ENCODE measurements at places on chromosomes 6 and 20.

DNA sequence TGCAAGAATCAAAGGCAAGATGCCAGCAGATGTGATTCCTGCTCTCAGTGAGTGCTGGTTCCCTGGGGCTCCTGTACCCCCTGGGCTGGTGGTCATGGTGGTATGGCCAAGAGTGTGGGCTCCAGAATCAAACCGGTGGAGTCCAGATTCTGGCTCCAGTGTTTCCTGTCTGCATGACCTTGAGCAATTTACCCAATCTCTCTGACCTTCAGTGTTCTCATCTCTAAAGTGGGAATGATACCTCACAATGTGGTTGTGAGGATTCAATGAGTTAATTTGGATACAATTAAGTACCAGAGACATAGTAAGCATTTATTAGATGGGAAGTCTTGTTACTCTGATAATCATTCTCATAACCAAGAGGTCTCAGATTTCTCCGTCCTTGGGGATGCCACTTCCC is 218.4 kb upstream of the JARID2 start:
- DNase-seq: no peak

GRCh38 chr6:154650351-154650750 is 82.9 kb upstream of the SCAF8 start:
- no peak for DNase-seq

GRCh38 chr6:111114482-111114881 is 27.2 kb downstream of the SLC16A10 start:
- no peak for DNase-seq

DNA sequence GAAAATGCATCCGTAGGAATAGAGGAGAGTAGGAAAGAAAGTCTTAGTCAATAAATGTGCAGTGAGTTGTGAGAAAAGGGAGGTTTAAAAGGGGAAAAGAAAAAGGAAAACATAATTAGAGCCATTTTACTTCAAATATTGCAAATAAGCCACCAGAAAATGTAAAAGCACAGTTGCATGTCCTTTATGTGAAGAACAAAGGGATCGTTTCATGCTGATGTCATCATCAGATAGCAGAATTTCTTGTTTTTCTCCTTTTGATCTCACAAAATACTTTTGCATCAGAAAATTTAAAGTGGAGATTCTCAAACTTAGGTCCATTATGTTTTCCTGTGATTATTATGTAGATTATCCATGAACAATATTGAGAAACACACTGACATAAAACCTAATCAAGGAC is 166.7 kb downstream of the HAO1 start:
- DNase-seq: no peak

DNA sequence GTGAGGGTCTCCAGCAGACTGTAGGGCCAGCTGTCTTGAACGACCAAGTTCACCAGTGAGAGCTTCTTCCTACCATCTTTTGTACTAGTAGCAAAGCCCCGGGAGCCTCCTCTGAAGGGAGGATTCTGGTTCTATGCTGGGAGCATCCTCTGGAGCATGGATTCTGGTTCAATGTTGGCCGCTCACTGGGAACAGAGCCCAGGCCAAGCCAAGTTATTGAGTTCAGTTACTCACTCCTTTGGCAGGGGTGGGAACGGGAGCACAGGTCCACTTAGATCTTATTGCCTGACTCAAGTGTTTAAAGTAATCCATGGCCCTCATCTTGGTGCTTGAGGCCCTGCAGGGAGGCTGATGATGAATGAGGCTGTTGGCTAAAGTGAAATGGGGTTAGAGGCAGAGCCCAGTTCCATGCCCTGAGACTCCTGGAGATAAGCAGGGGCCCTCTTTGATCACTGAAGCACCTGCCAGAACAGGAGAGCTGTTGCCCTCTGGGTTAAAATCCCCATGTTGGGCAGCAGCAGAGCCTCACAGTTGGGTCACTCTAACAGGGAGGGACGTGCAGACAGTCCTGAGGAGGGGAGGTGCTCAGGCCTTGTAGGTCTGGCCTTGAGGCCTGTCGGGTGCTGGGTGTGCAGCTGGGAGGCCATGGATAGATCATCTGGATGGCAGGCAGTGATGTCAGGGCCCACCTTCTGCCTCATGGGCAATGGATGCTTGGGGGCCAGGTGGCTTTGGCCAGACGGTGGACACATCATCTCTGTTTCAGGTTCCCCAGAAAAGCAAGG is 98.3 kb upstream of the SYNDIG1 start:
- no peak for DNase-seq

DNA sequence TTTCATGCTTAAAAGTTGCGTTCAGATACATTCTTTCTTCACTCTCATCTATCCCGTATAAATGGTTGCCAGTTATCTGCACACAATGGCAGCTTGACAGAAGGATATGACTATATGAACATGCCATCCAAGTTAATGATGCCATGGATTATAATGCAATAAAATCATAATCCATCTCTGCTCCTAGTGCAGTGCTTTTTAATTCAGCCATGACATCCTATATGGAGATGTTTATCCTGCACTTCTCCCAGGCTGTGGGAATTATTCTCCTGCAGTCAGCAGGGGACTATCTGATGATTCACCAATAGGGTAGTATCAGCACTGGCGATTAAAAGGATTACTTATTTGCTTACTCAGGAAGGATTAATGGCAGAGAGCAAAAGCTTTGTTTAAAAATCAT is 273.8 kb downstream of the SAMD5 start:
- DNase-seq: no peak

DNA sequence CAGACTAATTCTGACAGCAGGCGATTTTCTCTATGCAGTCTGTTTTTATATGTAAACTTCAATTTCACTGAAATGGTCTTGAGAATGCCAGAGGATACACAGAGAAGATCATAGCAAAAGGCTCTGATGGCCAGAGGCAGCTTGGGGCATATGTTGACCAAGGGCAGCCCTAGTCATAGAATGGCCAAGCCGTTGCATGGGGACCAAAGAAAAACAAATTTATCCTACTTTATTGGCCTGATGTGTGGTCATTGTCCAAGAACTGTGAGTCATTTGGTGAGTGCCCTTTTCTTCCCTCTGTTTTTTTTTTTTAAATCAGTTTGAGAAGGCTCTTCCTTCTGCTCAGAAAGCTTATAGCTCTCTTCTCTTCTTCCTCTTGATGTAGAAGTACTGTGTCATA is 5.8 kb downstream of the HDGFL1 start:
- DNase-seq: no peak

GRCh38 chr6:4625557-4625956 is 150.6 kb upstream of the CDYL start:
- no peak for DNase-seq

DNA sequence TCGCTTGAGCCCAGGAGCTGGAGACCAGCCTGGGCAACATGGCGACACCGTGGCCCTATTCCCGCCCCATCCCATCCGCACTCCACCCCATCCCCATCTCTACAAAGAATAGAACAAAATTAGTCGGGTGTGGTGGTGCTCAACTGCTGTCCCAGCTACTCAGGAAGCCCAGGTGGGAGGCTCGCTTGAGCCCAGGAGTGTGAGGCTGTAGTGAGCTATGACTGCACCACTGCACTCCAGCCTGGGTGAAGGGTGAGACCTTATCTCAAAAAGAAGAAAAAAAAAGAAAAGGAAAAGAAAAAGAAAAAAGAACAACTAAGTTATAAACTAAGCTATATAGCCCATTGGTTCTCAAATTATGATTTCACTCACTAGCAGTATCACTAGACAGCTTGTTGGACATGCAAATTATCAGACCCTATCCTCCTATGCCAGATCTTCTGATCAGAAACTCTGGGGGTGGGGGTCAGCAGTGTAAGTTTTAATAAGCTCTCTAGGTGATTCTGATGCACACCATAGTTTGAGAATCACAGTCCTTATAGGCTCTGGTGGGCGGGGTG is 491 bp upstream of the ITCH start:
- no peak for DNase-seq

DNA sequence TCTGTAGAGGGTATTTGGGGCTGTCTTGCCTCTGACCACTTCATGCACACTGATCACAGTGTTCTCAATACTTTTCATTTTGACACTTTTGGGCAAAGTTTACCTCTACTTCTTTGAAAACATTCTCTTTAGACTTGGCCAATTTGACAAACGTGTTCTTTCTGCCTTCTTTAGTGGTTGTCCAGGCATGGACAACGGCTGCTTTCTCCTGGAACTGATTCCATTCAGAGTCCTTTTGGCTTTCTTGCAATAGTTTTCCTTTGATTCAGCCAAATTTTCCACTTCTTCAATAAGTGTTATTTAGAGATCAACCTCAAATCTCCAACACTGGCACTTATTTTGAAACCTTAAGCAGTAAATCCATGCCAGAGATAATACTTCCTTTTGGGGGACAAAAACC is 6.7 kb upstream of the CST9 start:
- DNase-seq: no peak

DNA sequence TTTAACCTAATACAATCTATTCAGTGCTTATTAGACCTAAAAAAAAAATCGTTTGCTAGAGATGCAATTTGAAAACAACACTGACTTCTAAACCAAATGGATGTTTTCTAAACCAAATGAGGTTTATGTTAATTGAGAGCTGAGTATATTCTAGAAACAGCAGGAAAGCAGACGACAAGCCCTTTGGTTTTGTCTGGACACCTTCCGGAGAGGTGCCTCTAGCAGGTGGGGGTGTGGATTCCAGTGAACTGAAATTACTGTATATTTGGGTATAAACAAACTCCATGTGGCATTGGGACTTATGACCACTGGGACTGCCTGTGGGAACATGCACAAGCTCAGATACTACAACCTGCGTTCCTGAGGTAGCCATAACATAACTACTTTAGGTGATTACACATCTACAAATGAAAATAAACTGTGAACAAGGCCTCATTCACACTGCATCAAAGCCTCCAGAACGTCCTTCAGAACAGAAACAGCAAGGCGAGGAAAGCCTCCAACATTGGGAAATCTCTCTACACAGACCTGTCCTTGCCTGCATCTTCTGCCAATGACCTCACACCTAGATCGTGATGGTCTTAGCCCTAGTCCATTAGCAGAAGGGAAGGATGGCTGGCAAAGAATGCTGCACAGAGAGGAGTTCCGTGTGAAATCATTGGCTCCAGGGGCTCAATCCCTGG is 206.8 kb upstream of the FOXQ1 start:
- DNase-seq: no peak

GRCh38 chr6:78947529-78947928 is 80.2 kb downstream of the IRAK1BP1 start:
- DNase-seq: no peak

DNA sequence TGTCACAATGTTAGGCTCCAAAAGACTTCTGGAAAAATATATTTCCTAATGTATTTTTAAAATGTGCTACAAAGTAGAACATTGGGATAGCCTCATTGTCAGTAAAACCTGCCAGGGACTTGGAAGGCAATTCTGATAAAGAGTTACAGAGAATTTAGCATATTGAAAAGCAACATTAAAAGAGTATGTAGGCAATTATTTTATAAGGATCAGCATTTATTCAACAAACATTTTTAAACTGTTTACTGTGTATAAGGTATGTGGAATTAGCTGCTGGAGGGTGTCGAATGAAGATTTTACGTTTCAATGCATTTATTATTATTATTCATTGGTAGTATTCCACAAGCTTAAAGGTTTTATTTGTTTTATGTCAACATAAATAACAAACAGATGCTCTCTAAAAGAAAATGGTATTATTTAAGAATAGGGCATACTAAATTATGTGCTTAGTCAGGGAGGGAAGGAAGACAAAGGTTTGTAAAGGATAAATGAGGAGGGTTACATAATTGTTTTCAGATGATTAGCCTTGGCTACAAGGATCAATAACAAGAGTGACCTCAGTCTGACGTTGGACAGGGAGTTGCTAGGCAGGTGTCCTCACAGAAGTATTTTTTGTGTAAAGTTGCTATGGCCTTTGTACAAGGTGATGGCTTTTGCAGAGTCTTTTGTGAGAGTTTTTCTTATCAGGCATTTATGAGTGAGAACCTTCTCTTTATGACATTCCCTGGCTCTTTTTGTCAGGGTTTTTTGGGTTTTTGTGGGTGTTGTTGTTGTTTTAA is 313.4 kb upstream of the PLCB4 start:
- no peak for DNase-seq

GRCh38 chr20:1209447-1210387 is 6.5 kb downstream of the C20orf202 start:
- DNase-seq: no peak

DNA sequence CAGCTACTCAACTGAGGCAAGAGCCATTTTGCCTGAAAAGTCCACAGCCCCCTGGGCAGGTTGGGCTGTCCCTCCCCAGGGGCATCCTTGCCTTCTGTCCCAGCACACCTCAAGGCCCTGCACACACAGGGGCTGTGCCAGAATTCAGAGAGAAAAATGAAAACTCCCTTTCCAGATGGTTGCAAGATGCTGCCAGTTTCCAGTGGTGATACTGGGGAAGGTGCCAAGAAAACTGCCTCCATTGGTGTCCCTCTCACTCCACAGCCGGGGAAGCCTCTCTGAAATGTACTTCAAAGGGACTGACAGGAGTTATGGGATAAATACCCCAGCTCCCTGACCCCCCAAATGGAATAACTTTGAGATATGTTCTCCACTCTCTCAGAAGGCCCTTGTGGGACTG is 154.2 kb upstream of the MAFB start:
- DNase-seq: no peak

GRCh38 chr6:116561377-116562018 is 7.9 kb downstream of the CALHM4 start:
- DNase-seq: peak; percentile 72

- no peak for DNase-seq
Measured at GRCh38 chr6:143034689-143035334, 25.9 kb upstream of the AIG1 start.

DNA sequence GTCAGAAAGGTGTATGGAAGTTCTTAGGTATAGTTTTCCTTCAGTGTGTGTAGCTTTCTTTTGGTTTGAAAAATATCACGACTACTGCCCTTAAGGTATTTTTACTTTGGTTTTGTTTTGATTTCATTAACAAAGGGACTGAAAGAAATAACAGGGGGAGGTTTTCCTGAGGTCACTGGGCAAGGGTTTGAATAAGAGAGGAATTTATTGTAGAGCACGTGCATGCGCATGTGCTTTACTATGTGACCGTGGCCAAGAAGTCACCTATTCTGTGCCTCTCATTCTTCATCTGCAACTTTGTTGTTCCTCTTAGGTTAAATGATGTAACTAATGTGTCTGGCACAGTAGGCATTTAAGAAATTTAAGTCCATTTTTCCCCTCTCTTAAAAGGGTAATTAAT is 4.1 kb upstream of the MAN1A1 start:
- DNase-seq: no peak

DNA sequence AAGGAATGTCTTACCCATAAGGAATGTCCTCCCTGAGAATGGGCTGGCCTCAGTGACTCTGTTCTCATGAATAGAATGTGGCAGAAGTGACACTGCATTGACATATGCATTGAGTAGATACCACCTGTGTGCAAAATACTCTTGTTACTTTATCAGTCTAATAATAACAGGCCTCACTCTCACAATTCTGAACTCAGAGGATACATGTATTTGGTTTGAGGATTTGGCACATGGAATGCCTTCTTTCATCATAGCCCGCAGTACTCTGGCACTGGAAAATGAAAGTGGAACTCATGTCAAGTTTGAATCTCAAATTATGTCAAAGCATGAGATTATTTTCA is 52.9 kb upstream of the PLCB4 start:
- DNase-seq: no peak

Data from left hindlimb (tissue), 1 donor.